ENCODE measurements at places on chromosomes 6 and 20.

GRCh38 chr20:15487030-15487429, 1086.2 kb downstream of the KIF16B start:
- no peak for DNase-seq

- no peak for DNase-seq
Observed at GRCh38 chr20:34064286-34064685, 47.8 kb downstream of the EIF2S2 start.

DNA sequence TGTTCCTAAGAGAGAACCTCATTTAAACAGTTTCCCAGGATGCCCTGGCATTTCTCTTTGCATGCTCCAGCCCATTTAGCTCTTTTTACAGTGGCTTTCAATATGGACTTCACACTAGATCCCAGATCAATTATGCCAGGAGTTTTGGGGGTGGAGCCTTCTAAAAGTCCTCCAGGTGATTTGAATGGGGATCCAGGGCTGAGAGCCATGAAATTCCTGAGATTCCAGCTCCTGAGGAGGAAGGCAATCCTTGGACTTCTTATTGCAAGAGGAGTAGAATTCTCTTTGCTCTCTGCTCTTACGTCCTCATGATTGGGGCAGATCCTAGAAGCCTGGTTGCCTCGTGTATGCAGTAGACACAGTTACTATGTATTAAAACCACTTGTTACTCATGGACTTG, 184.2 kb downstream of the DHX35 start:
- DNase-seq, result no peak

DNA sequence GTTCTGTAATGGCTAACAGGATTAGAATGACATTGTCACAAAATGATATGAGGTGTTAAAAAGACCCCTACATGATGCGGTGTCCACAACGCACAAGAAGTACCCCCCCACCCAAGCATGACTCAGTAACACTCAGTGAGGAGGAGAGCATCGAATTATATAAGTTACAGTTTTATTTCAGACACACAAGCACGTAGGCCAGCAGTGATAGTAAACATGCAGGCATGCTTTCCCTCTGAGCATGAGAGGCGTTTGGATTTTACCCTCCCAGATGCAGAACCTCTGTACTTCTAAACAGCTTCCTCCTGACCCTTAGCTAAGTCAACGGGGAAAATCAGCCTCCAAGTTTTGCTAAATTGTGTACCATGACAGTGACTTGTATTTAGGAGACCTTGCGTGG, 23.9 kb downstream of the GNAS start:
- DNase-seq, result no peak

GRCh38 chr6:139291813-139292619, at the start of gene TXLNB:
TXLNB (minus strand) TSS chr6:139291998; CDS start chr6:139288899, 3,099 bp downstream.
- no peak for DNase-seq

DNA sequence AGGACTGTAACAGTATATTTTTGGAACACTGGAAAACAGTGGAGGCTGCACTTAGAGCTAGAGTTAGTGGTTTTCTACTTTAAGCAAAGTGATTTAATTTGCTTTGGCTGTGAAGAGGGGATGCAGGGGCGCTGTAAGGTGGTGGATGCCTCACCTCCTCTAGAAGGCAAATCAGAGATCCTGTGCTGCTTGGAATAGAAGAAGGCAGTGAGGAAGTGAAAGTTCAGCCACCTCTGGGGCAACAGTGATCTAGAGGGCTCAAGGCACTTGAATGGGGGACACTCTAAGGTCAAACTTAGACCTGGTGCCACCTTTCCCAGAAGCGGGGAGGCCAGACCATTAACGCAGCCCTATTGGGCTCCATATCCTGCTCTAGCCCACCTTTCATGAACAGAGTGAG, 19.0 kb upstream of the SNRPB2 start:
- DNase-seq, result no peak

- no peak for DNase-seq
Observed at GRCh38 chr6:112579601-112580000, 232.5 kb downstream of the RFPL4B start.

- DNase-seq, result no peak
Observed at GRCh38 chr6:93123585-93123984, 295.8 kb downstream of the EPHA7 start.

GRCh38 chr6:154548130-154548830, 37.8 kb upstream of the CNKSR3 start:
- no peak for DNase-seq

DNA sequence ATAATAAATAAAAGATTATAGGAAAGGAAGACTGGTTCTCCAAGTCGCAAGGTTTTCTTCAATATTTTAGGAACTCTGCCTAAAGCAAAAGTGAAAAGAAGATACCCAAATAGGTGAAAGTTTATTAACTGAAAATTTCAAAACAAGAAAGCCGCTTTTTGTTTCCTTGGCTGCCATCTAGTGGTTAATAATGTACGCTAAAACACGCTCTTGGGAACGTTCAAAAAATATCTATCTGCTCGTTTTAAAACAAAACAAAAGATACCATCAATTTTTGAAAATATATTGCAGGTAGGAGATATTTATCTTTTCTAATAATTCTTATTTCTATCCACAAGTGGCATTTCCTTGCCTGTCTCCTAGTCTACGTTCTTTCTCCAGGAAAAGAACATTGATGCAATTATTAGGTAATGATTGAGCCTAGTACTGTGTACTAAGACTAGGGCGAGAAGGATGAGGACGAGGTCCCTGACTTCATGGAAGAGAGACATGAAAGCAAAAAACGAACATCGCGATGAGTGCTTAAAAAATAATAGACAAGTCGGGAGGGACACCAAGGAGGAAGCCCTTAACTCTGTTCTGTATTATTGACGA, 97.2 kb downstream of the SPTLC3 start:
- no peak for DNase-seq

GRCh38 chr6:28940858-28941683, 17.3 kb upstream of the TRIM27 start:
- DNase-seq, result peak; percentile 74

- DNase-seq, result peak; percentile 38
Observed at GRCh38 chr20:44018259-44018941, 103.7 kb downstream of the TOX2 start.

DNA sequence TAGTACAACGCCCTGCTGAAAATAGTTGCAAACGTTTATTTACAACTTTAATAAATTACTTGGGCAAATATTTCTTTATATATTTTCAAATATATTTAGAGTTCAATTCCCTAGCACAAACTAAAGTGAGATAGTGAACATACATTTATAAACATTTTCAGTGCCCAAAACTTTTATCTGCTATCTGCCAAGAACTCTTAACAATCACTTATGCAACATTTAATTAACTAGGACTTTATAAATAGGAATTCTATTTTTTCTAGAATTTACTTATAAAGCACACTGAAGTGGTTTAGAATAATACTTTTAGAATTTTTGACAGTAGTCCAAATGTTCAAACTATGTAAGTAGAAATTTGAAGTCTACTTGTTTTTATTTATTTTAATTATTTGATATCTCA, 452.6 kb upstream of the RGS17 start:
- DNase-seq, result no peak

DNA sequence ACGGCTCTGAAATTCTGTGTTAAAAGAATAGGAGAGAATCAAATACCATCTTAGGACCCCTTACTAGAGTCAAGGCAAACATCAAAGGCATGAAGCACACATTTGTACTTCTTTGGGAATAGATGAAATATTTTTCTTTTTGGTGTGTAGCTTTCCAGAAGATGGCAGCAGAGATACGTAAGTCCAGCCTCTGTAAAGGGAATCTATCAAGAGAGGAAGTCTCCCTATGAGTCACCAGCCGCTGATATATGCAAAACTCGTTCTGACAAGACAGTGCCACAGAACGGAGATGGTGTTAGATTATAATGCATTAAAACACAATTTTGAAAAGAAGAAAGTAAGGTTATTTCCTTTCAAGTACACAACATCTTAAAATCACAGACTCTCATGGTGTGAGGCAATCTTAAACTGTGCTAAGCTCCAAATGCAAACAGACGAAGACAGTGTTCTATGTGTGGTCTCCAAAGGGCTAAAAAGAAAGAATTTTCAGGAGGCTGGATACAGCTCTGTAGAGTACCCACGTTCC, 120.0 kb upstream of the AGPAT4 start:
- DNase-seq, result no peak
